ENCODE measurements at places on chromosomes 3 and 15.

- DNase-seq = no peak
Measured at GRCh38 chr15:97903971-97904572, 56.4 kb upstream of the ARRDC4 start.

GRCh38 chr15:33720952-33721351 is 247.3 kb upstream of the CHRM5 start:
- DNase-seq = no peak

DNA sequence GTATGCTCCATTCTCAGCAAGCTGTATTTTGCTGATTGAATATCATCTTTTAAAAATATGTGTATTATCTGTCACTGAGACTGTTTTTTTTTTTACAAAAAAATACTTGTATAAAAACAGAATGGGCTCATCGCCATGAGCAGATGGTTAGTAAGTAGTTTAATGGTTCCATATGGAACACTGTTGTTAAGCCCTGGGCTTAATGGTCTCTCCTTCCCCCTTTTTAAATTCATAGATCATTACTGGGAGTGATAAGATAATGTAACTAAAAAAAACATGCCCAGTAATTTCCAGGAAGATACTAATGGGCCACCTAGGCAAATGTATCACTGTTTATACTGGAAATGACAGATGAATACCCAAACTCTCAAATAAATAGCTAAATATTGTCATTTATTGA is 95.3 kb upstream of the TPRG1 start:
- DNase-seq = no peak

- no peak for DNase-seq
Measured at GRCh38 chr15:36832774-36833463, 253.5 kb downstream of the CDIN1 start.

DNA sequence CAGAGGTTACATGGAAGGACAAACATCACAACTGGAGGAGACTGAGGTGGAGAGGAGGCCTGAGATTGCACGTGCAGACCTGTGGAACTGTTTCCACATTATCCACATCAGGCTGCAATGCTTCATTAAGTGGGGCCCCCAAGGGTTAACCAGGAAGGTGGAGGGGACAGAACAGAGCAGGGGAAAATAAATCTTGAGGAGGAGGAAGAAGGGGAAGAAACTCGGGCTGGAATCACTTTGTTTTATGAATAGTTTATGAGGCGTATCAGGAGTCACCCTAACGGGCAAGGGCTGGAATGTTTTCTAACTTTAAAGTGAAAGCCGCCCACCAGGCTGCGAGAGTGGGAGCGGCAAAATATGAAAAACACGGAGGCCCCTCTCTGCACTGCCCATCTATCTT is 154.9 kb downstream of the WNT5A start:
- DNase-seq = no peak

GRCh38 chr3:15038306-15038705 is 26.8 kb downstream of the MRPS25 start:
- DNase-seq = no peak

GRCh38 chr3:16905704-16906103 is 20.9 kb downstream of the PLCL2 start:
- DNase-seq = no peak

Data from NK-92 treated with Interleukin-12 subunit alpha and Interleukin-12 subunit beta, amount 100 ng/mL, for 24 hours (cell line).